ENCODE measurements at places on chromosomes 6 and 20. TPM values are rescaled to one million over a fixed set of nuclear protein-coding genes. Genes with fewer than 3 reads are reported as not detected.

GRCh38 chr20:62277253-62277652 lies 25.5 kb upstream of the ADRM1 start:
- H3K27me3 ChIP-seq = no peaks in the 10 kb centered on the region
- H3K4me3 ChIP-seq = no peak overlapping the region
- peaks cover 70% of the 10 kb centered on the region for H3K36me3 ChIP-seq
- no peaks in the 10 kb centered on the region for H3K4me1 ChIP-seq
- no peak for DNase-seq

DNA sequence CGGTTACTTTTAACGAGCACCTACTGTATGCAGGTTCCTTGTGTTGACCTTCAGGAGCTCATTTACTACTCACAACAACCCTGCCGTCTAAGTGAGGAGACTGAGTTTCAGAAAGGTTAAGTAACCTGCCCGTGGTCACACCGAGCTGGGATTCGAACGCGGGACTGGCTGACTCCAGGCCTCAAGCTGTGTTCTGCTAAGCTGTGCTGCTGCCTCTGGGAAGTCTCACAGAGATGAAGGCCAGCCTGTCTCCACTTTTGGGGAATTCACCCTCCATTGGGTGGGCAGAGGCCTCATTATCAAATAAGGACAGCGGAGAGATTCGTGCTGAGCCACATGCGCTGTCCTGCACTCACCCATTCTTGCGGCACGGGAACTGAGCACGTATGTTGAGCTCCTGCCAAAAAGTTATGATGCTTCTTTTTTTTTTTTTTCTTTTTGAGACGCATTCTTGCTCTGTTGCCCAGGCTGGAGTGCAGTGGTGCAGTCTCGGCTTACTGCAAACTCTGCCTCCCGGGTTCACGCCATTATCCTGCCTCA lies 25.9 kb upstream of the MYT1 start:
- no peak overlapping the region for H3K4me3 ChIP-seq
- H3K36me3 ChIP-seq = no peaks in the 10 kb centered on the region
- H3K27ac ChIP-seq = no peak overlapping the region
- H3K27me3 ChIP-seq = peaks cover 2% of the 10 kb centered on the region

- no peak for DNase-seq
- no peak overlapping the region for H3K4me3 ChIP-seq
- no peaks in the 10 kb centered on the region for H3K27me3 ChIP-seq
- H3K27ac ChIP-seq = no peak overlapping the region
Observed at GRCh38 chr6:168161371-168161750, 82.3 kb upstream of the FRMD1 start.

DNA sequence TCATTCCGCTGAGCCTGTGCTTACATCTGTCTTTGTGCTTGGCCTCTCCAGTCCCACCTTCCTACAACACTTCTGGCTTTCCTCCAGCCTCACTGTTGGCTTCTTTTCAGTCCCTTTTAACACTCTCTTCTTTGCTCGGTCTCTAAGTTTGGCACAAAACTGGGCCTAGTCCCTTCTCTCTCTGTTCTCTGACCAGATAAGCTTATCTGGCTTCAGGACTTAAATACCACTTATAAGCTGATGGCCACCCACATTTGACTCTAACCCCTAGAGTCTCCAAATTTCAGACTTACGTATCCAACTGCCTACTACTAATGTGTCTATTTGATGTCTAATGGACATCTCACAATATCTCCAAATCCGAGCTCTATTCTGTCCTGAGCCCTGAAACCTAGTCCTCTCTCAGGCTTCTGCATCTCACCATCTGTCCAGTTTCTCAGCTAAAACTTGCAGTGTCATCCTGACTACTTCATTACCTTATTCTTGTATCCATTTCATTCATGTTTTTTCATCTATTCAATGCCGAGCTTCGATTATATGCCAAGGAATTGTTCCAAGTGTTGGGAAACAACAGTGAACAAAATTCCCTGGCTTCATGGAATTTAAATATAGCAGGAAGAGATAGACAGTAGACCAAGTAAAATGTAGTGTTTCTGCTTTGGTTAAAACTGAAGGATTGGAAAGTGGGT lies 40.1 kb downstream of the TBPL1 start:
- no peaks in the 10 kb centered on the region for H3K4me1 ChIP-seq
- no peaks in the 10 kb centered on the region for H3K27me3 ChIP-seq
- H3K4me3 ChIP-seq = no peak overlapping the region

DNA sequence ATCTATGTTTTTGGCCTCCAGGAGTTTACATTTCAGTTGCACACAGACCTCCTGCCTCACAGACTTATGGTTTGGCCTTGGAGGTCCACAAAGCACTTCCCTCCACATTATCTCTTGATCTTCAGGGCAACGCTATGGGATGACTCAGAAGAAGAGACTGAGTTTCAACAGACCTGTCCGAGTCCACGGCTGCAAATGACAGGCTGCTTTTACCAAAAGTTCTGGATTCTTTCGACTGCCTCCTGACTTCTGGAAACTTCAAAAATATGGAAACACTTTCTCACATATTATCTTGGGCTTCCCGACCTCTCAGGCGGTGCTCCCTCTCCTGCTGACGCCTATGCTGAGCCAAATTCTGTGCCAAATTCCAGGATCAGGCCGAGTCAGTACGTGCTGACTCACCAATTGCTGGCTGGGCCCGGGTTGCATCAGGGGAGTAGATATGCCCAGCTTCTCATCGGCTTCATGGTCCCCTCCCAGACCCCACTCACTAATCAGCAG lies 190.2 kb downstream of the BMP7 start:
- H3K27ac ChIP-seq = no peak overlapping the region
- H3K4me3 ChIP-seq = no peak overlapping the region
- H3K4me1 ChIP-seq = no peaks in the 10 kb centered on the region
- H3K36me3 ChIP-seq = no peaks in the 10 kb centered on the region
- DNase-seq = no peak

DNA sequence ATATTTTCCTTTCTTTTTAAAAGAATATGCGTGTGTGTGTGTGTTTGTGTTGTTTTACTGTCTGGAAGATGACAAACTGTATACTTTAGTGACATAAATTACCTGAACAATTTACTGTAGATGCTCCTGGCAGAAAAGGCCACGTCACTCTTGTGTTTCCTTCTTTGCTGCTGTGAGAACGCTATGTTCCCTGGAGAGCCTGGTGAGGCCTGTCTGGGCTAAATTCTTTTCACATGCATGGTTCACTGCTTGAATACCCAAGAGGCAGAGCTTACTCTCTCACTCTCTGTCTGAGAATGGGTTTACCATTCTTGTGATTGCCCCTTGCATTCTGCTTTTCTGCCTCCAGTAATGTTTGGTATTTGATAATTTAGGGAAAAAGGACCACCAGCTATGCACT lies 64.3 kb downstream of the EDN1 start:
- no peaks in the 10 kb centered on the region for H3K36me3 ChIP-seq
- no peaks in the 10 kb centered on the region for H3K4me1 ChIP-seq
- no peak overlapping the region for H3K4me3 ChIP-seq
- no peak overlapping the region for H3K27ac ChIP-seq
- DNase-seq = no peak
- no peaks in the 10 kb centered on the region for H3K27me3 ChIP-seq

Gene SLC52A3
- total RNA-seq = not detected

Gene BPIFB1
- not detected for total RNA-seq

Gene ZC2HC1B
- not detected for total RNA-seq

Gene EYA4
- total RNA-seq = not detected
